MM.1S (cell line): ENCODE measurements at places on chromosomes 16 and 17.
A peak's percentile ranks its signal among the peaks of the same experiment; 100 is the strongest.

DNA sequence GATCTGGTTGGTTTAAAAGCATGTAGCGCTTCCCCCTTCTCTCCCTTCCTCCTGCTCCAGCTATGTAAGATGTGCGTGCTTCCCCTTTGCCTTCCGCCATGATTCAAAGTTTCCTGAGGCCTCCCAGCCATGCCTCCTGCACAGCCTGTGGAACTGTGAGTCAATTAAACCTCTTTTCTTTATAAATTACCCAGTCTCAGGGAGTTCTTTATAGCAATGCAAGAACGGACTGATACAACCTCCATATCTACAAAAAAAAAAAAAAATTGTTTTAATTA lies 16.6 kb upstream of the PDXDC1 start:
- no peaks in the 10 kb centered on the region for H3K27me3 ChIP-seq
- no peaks in the 10 kb centered on the region for H3K4me1 ChIP-seq
- no peaks in the 10 kb centered on the region for H3K36me3 ChIP-seq
- DNase-seq = no peak
- H3K4me3 ChIP-seq = no peak overlapping the region
- no peak overlapping the region for H3K27ac ChIP-seq

DNA sequence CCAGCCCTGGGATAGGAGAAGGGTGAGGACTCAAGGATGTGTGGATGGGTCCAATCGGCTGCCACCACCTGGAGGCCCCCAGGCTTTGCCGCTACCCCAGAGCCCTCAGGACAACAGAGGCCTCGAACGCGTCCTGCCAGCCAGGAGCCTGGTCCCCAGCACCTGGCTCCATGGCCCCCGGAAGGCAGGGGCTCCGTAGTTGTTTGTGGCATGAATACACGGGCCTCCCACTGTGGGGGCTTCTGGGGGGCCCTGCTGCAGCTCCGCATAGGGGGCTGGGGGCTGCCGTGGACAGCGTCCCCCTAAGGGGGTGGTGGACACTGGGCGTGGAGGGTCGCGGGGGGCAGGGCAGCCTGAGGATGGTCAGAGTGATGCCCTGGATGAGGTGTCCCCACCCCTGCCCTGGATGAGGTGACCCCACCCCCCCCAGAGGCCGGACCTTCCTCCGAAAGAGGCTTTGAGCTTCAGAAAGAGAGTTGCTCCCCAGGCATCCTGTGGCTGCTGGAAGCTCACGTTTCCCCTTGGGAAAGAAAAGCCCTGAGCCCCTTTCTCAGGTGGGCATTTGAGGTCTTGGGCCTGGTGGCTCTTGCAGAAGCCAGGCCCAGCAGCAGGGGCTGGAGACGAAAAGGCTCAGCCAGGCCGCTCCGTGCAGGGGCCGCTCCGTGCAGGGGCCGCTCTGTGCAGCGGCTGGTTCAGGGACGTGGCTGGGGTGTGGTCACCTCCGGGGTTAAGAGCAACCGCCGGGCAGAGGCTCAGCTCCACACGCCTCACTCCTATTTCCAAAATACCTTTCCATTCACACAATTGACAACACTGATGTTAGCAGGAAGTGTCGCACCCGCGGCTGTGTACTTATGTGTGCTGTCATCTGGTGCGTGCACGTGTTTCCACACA lies 40.3 kb upstream of the GNG13 start:
- H3K36me3 ChIP-seq = no peaks in the 10 kb centered on the region
- no peak for DNase-seq
- H3K4me1 ChIP-seq = no peaks in the 10 kb centered on the region
- no peak overlapping the region for H3K4me3 ChIP-seq
- no peak overlapping the region for H3K27ac ChIP-seq

- DNase-seq = no peak
- H3K4me3 ChIP-seq = no peak overlapping the region
- H3K27me3 ChIP-seq = no peaks in the 10 kb centered on the region
- H3K27ac ChIP-seq = no peak overlapping the region
- H3K36me3 ChIP-seq = no peaks in the 10 kb centered on the region
- H3K4me1 ChIP-seq = no peaks in the 10 kb centered on the region
Observed at GRCh38 chr17:59401725-59402124, 70.3 kb downstream of the YPEL2 start.

DNA sequence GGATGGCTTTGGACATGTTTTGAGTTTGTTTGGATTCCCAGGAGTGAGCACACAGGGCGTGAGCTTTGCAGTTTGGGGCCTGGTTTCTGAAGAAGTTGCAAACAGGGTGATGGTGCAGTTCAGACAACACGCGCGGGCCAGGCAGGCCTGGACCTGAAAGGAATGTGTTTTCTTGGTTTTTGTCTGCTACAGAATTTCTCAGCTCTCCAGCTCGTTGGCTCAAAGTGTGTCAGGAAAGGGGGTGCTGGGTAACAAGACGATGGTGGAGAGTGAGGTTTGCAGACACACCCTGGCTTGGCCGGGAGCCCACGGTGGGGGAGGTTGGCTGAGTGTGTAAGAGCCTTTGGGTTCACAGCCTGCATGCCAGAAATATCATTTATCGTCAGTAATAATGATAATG lies 82.3 kb downstream of the CMIP start:
- H3K27me3 ChIP-seq = no peaks in the 10 kb centered on the region
- DNase-seq = no peak
- no peak overlapping the region for H3K27ac ChIP-seq
- H3K36me3 ChIP-seq = no peaks in the 10 kb centered on the region
- H3K4me1 ChIP-seq = no peaks in the 10 kb centered on the region
- H3K4me3 ChIP-seq = no peak overlapping the region

DNA sequence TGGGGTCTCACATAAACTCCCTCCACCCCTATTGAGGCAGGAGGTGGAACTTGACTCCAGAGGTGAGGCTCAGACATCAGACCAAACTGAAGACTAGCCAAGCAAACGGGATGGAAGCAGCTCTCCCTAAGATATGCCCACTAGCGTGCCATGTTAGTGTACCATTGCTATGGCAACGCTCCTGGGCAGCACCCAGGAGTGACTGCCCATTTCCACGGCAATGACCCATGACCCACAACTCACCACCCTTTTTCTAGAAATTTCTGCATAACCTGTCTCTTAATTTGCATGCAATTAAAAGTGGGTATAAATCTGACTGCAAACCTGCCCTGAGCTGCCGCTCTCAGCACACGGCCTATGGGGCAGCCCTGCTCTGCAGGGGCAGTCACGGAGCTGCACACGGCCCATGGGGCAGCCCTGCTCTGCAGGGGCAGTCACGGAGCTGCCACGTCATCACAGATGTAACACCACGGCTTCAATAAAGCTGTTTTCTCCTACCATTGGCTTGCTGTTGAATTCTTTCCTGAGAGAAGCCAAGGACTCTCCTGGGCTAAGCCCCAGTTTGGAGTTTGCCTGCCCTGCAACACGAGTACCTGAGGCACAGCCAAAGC lies 164.3 kb downstream of the RBFOX3 start:
- no peaks in the 10 kb centered on the region for H3K36me3 ChIP-seq
- no peaks in the 10 kb centered on the region for H3K4me1 ChIP-seq
- no peak for DNase-seq
- no peak overlapping the region for H3K4me3 ChIP-seq

- H3K36me3 ChIP-seq = no peaks in the 10 kb centered on the region; the same call in 1 of the 2 replicates
- H3K4me1 ChIP-seq = peaks cover 33% of the 10 kb centered on the region
- no peaks in the 10 kb centered on the region for H3K27me3 ChIP-seq
- no peak for DNase-seq
- H3K27ac ChIP-seq = peak overlapping the region; percentile 96
Observed at GRCh38 chr17:2222301-2222700, 81.3 kb downstream of the SMG6 start.

- no peaks in the 10 kb centered on the region for H3K27me3 ChIP-seq
- no peaks in the 10 kb centered on the region for H3K36me3 ChIP-seq
- no peak for DNase-seq
- no peak overlapping the region for H3K4me3 ChIP-seq
- H3K27ac ChIP-seq = no peak overlapping the region
- no peaks in the 10 kb centered on the region for H3K4me1 ChIP-seq
Observed at GRCh38 chr17:61260071-61260797, 139.4 kb upstream of the TBX2 start.

DNA sequence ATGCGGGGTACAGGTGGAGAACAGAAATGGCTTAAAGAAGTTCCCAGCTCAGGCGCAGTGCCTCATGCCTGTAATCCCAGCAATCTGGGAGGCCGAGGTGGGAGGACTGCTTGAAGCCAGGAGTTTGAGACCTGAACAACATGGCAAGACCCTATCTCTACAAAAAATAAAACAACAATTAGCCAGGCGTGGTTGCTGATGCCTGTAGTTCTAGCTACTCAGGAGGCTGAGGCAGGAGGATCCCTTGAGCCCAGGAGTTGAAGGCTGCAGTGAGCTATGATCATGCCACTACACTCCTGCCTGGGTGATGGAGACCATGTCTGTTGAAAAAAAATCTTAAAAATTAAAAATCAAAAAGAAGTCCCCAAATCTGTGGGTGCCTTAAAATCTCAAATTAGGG lies 228.3 kb upstream of the WSB1 start:
- H3K27me3 ChIP-seq = no peaks in the 10 kb centered on the region
- H3K27ac ChIP-seq = no peak overlapping the region
- H3K4me3 ChIP-seq = no peak overlapping the region
- H3K4me1 ChIP-seq = no peaks in the 10 kb centered on the region
- no peak for DNase-seq

DNA sequence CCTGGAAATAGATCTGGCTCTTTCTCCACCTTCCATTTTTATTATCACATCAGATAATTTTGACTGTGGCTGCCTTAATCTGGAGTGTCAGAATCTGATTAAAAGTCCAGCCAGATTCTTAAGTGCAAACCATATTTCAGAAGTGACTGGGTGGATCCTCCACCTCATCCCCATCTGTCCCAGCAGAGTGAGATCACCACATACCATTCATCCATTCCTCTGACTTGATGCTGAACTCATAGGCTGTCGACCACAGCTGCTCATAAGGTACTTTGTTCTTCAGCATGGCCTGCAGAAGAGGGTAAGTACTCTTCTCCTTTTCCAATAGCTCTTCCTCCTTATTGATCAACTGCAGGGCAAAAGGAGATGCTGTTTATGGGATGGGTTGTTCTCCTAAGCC lies 53.5 kb downstream of the DNAH3 start:
- no peaks in the 10 kb centered on the region for H3K27me3 ChIP-seq
- no peak overlapping the region for H3K4me3 ChIP-seq

- H3K4me3 ChIP-seq = no peak overlapping the region
- no peak overlapping the region for H3K27ac ChIP-seq
- DNase-seq = no peak
- 0 out of 2 replicates have a peak, but pooled peaks cover 3% of the 10 kb centered on the region for H3K36me3 ChIP-seq
Observed at GRCh38 chr16:27449434-27450195, 47.6 kb downstream of the IL21R start.

GRCh38 chr16:70252355-70252988 lies 732 bp upstream of the EXOSC6 start:
- H3K27ac ChIP-seq = no peak overlapping the region
- DNase-seq = no peak
- no peaks in the 10 kb centered on the region for H3K4me1 ChIP-seq
- H3K4me3 ChIP-seq = no peak overlapping the region
- H3K36me3 ChIP-seq = 0 out of 2 replicates have a peak, but pooled peaks cover 9% of the 10 kb centered on the region

- H3K4me3 ChIP-seq = peak overlapping the region; percentile 49
- peak; percentile 86 for DNase-seq
- H3K4me1 ChIP-seq = peaks cover 33% of the 10 kb centered on the region
- H3K27me3 ChIP-seq = no peaks in the 10 kb centered on the region
Observed at GRCh38 chr17:79340333-79341221, 266.0 kb downstream of the ENGASE start.

GRCh38 chr16:889586-889985 lies 81.2 kb downstream of the LMF1 start:
- H3K27me3 ChIP-seq = peaks cover 72% of the 10 kb centered on the region
- no peaks in the 10 kb centered on the region for H3K4me1 ChIP-seq
- H3K36me3 ChIP-seq = no peaks in the 10 kb centered on the region

DNA sequence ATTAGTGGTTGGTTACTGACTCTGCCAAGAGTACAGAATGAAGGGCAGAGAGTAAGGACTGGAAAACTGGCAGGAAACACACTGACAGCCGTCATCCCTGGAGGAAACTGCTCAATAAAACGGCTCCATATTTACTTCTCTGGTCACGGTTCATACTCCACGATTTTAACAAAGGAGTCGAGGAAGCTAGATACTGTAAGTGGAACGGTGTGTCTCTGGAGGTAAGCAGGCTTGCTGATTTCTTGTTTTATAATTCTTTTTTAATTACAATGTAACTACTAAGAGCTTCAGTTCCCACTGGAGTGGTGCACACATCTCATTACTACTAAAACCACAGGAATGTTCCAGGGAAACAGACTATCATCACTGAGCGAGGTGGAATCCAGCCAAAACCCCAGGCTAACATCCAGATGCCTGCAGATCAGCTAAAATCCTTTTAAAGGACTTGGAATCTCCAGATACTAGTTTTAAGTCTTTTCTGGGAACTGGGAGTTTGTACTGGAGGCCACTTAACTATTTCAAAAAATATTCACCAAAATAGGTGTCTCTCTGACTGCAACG lies 17.8 kb downstream of the SERPINF1 start:
- no peaks in the 10 kb centered on the region; the same call in 1 of the 2 replicates for H3K36me3 ChIP-seq
- H3K27me3 ChIP-seq = no peaks in the 10 kb centered on the region
- H3K4me1 ChIP-seq = no peaks in the 10 kb centered on the region
- no peak overlapping the region for H3K4me3 ChIP-seq
- H3K27ac ChIP-seq = no peak overlapping the region

- H3K4me1 ChIP-seq = no peaks in the 10 kb centered on the region
- no peaks in the 10 kb centered on the region for H3K27me3 ChIP-seq
- no peaks in the 10 kb centered on the region for H3K36me3 ChIP-seq
- no peak for DNase-seq
- H3K27ac ChIP-seq = no peak overlapping the region
Observed at GRCh38 chr16:78225919-78226318, 126.5 kb downstream of the WWOX start.

DNA sequence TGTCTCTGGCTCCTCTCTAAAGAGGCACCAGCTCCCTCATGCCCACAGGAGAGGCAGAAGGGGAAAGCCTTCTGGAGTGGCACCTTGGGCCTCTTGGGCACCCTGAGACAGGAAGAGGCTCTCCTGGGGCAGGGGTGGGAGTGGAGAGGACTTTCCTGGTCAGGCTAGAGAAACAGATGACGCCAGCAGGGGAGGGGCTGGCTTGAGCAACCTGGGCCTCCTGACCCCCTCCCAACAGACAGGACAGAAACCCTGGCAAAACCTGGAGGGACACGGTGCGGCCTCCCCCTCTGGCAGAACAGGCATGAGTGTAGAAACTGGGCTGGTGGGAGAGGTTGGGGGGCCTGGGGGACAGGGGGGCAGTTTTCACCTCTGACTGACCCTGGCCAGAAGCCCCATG lies 6.1 kb downstream of the SMIM5 start:
- H3K4me1 ChIP-seq = peaks cover 27% of the 10 kb centered on the region
- no peak overlapping the region for H3K27ac ChIP-seq
- H3K36me3 ChIP-seq = no peaks in the 10 kb centered on the region
- no peak for DNase-seq
- H3K4me3 ChIP-seq = no peak overlapping the region

DNA sequence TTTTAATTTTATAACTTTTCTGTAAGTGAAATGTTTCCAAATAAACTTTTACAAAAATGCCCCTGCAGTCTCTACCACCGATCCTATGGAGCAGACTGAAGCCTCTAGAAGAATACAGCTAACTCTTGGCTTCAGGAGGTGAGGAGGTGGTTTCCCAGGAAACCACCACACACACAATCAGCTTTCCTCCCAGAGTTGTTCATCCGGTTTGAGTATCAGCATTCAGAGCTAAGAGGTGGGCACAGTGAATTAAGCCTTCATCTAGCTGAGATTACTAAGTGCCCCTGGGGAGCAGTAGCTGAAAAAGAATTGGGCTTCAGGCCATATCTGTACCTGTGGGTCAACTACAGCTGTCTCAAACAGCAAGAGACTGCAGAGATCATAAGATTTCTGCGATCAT lies 139.7 kb downstream of the AATF start:
- no peak for DNase-seq
- H3K4me1 ChIP-seq = peaks cover 27% of the 10 kb centered on the region
- no peaks in the 10 kb centered on the region for H3K27me3 ChIP-seq
- no peaks in the 10 kb centered on the region for H3K36me3 ChIP-seq
- no peak overlapping the region for H3K4me3 ChIP-seq
- H3K27ac ChIP-seq = no peak overlapping the region
